G401 (cell line): ENCODE measurements at places on chromosomes 5 and 9.

DNA sequence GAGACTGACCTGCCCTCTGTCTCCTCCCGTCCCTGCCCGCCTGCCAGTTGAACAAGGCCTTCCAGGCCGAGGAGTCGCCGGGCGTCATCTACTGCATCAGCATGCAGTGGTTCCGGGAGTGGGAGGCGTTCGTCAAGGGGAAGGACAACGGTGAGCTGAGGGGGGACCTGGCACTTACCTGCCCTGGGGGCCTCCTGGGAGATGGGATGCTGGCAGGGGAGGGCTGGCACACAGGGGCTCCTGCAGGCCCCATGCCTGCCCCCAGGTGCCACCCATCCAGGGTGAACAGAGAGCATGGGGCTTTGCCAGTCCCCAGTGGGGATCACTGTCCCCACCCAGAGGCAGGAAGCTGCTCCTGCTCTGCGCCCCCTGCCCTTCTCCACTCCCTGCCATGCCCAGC is 43.0 kb downstream of the USP20 start:
- DNase-seq, result no peak

DNA sequence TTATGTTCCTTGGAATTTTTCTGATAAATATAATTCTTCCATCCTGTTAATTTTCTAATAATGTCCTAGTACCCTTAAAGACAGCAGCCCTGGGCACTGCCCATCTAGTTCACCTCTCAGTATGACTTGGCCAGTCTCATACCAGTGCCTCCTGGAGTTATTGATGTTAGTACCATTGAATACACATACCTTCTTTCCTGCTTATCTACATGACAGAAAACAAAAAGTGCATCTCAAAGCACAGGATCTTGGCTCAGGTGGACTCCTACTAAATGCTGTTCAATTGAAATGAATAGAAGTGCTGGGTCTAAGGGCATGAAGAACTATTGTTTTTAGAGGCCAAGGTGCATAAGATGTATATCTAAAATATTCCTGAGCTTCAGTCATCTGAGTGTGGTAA is 669.7 kb downstream of the NR2F1-AS1 start:
- no peak for DNase-seq

GRCh38 chr5:95812074-95812471 is 10.5 kb downstream of the GLRX start:
- DNase-seq, result peak; percentile 19

GRCh38 chr9:73680831-73681230 is 529.2 kb downstream of the ANXA1 start:
- DNase-seq, result no peak

- no peak for DNase-seq
These were observed 356.4 kb upstream of the ACTBL2 start for GRCh38 chr5:57839025-57839424.

DNA sequence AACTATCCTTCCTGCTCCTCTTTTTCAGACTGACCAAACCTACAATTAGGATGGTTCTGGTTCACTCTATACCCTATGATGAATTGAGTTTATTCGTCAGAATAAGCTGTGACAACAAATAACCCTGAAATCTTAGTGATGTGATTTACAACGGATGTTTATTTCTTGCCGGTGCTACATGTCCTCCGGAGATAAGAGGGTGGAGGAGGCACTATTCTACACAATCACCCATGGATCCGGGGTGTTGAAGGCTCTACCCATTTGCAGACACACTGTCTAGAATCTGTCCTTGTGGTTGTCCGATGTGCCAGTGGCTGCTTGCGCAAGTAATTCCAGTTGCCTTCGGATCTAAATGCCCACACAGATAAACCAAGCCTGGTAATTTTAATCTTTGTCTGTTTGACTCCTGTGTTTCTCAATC is 44.7 kb downstream of the CDC14B start:
- no peak for DNase-seq

DNA sequence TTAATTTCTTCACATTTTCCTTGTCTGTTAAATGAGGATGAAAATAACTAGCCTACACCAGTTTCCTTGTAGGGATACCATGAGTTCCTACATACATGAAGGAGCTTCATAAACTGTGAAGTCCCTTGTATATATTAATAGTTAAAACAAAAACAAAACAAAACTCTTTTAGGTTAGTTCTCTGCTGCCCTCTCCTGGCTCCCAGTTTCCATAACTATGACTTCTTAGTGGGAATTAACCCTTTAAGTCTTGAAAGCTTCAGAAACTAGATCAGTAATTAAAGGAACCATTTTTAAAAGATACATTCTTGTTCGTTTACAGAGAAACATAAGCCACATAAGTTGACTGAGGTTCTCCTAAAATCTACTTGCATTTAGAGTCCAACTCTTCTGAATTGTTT is 500.0 kb upstream of the C9orf72 start:
- peak; percentile 48 for DNase-seq

- no peak for DNase-seq
These were observed 234.0 kb upstream of the NMUR2 start for GRCh38 chr5:152638996-152639552.

DNA sequence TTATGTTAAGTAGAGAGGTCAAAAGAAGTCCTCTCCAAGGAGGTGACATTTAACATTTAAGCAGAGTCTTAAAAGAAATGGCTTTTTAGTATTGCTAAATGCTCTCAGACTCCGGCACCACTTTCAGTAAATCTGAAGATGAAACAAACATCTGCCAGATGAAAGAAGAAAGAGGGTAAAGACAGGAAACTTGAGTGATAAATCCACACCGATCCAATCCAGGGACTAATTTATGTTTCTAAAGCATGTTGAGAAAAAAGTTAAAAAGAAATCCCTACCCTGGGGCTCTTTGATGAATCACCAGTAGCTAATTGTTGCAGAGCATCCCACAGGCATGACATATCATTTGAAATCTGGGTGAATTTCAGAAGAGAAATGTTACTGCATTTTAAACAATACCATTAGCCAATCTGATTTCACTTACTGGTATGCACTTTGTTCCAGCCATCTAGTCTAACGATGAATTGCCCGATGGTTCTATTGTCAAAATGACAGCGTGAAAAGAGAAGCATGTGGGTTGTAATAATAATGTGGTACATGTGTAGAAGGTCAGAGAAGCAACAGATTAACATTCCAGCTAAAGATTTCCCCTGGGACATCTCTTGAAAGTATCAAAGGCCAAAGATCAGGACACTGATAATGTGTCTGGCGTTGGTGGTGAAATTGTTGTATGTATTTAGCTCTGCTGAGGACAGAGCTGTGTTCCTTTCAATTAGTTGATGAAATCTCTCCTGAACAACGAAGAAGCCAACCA is 485.7 kb downstream of the CSNK1G3 start:
- no peak for DNase-seq

DNA sequence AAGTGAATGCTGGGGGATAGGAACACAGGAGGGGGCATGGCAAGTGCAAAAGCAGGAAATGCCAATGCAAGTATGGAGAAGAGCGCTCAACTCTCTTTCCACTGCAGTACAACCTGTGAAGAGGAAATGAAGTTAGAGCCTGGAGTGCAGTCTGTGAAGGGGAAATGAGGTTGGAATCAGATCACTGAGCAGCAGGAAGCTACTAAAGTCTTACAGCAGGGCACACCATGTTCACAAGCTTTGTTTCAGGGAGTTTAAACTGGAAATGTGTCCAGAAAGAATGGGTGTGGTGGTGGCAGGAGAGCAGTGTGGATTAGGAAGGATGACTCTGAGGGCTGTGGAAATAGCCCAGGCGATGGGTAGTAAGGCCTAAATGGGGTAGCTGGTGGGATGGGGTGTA is 15.4 kb downstream of the ARHGEF37 start:
- DNase-seq, result peak; percentile 90

- DNase-seq, result no peak
These were observed 142.4 kb upstream of the ERCC6L2 start for GRCh38 chr9:95732802-95733688.

- no peak for DNase-seq
These were observed 85.3 kb downstream of the FAM114A2 start for GRCh38 chr5:153953411-153953810.

GRCh38 chr5:79297661-79298060 is 61.7 kb downstream of the JMY start:
- DNase-seq, result no peak

GRCh38 chr9:36191686-36192085 is 965 bp downstream of the CLTA start:
- no peak for DNase-seq

- no peak for DNase-seq
These were observed 70.8 kb upstream of the XPA start for GRCh38 chr9:97767891-97768290.

DNA sequence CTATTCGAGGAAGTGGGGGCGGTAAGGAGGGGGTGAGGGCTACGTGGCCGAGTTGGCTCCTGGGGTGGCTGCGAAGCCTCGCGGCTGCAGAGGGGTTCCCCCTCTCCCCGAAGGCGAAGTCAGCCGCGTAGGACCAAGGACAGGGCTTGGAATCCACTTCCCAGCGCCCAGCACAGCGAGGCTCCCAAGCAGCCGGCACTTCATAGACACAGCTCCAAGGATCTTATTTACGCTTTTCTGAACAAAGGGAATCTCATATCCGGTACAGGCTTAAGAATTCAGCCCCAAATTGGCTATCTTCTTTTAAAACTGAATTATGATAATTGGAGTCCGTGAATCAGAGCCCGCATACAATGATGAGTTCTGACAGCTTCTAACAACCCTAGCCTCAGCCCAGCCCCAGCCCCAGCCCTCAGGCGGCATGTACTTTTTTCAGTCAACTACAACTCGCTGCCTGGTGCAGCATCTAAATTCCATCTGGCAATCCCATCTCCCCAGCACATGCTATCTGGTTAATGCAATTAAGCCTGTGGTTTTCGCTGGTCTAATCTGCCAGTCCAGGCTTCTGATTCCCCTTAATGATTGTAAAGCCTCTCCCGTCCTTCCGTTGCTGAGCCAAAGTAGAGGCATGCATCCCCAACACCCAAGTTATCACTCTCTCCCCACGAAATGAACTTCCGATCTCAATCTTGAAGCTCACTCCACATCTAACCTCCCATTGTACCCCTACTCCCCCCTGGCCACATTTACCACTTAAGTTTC is 1.0 kb downstream of the ELAVL2 start:
- peak; percentile 81 for DNase-seq

- DNase-seq, result no peak
These were observed 11.5 kb upstream of the TGFBR1 start for GRCh38 chr9:99093492-99093791.

GRCh38 chr5:43049236-43049635 is 9.1 kb upstream of the ANXA2R start:
- DNase-seq, result no peak

GRCh38 chr5:93620487-93621326 is 37.7 kb downstream of the NR2F1 start:
- peak; percentile 89 for DNase-seq

DNA sequence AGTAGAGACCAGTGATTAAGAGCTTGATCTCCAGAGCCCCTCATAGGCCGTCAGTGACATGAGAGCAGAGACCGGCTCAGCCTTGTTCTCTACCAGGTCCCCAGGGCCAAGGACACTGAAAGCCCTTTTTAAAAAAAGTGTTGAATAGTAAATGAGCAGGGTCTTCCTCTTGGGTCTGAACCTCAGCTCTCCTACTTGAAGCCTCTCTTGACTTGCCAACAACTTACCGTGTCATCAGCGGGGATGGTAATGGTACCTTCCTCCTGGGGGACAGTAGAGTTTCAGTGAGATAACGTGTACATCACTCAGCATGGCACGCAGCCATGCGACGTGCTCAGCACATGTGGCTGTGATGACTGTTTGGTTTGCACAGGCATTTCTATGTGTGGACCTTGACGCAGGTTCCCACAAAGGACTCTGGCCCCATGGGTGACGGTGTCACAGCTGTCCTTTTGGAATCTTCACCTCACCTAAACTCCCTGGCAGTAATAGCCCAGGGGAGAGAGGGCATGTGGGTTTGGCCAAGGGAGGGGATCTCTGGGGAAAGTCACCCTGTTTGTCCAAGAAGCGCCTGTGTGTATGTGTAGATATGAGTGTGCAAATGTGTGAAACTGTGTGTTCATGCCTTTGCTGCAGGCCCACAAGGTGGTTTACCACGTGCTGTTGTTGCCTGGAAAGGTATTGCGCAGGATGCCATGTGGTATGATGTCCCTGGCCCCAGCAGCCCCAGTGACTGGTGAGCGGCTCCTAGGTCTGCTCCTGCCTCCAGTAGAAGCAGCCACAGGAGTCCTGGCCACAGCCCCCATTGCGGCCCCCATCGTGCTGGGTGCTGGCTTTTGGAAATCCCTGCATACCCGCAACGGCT is 18.7 kb downstream of the ERGIC1 start:
- DNase-seq, result no peak

GRCh38 chr5:28855626-28856025 is 1817.2 kb upstream of the CDH9 start:
- no peak for DNase-seq

GRCh38 chr9:132610661-132611060 is 28.3 kb downstream of the BARHL1 start:
- no peak for DNase-seq

GRCh38 chr9:100394032-100394695 is 32.8 kb upstream of the MSANTD3 start:
- no peak for DNase-seq
